ENCODE measurements at places on chromosomes 4 and X. TPM values are rescaled to one million over a fixed set of nuclear protein-coding genes. Genes with fewer than 3 reads are reported as not detected.

Gene CT55
- total RNA-seq, result 0.55 TPM

Gene SPANXN4
- not detected for total RNA-seq

Gene RIPPLY1
- total RNA-seq, result not detected

Gene GSTCD
- 10.7 TPM for total RNA-seq

Gene ARHGAP4
- 22.4 TPM for total RNA-seq

Gene TBC1D9
- 15.6 TPM for total RNA-seq

Gene SPATA4
- not detected for total RNA-seq

All from adrenal gland (tissue), 19 donors.